ENCODE measurements at places on chromosomes 5 and 9.
A peak's percentile ranks its signal among the peaks of the same experiment; 100 is the strongest.

DNA sequence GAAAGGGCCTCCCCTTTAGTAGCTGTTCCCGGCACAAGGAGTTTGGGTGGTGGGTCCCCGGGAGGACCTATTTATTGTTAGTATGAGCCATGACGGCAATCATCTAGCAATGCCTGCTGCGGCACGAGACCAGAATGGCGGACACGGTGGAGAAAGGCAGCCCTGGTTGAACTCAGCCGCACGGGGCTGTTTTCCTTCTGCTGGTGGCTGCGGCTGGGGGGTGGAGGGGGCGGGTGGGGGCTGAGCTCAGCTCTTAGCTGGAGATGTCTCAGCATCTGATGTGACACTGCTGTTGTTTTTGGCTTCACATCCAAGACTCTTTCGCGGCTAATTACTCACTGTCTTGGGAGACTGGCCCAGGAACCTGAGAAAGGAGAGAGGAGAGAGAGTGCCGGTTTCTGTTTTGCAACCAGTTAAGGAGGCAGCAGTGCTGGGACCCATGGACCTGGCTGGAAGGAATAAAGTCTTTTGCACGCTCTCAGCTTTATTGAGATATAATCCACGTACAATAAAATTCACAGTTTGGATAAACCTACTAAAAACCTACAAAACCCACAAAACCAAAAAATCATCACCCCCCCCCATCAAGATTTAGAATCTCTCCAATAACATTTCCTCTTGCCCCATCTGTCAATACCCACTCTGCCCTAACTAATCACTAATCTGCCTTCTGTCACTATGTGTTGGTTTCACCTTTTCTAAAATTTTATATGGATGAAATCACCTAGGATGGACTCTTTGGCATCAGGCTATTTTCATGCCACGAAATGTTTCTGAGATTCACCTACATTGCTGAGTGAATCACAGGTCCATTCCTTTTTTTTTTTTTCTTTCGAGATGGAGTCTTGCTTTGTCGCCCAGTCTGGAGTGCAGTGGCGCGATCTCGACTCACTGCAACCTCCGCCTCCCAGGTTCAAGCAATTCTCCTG, 81.8 kb upstream of the NEURL1B start:
- DNase-seq = no peak

DNA sequence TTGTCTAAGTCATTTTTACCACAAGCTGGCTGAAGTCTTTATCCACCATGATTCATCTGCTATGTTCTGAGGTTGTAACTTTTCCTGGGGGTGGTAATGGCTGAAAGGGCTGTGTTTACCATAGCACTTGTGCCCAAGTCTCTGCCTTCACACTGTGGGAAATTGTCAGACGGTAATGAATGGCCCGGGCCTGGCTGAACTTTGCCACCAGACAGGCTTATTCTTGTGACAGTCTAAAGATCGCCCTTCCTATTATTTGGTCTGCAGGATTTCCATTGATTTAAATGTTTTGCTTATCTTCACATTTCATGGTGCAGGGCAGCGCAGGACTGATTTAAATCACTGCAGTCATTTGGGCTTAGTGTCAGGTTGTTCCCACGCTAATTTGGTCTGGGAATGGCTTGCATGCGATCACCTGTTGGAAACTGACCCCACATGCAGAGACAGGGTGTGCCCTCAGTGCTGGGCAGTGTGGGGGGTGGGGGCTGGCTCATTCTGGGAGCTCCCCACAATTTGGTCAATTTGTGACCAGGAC, 109.3 kb upstream of the ICE1 start:
- DNase-seq = no peak

DNA sequence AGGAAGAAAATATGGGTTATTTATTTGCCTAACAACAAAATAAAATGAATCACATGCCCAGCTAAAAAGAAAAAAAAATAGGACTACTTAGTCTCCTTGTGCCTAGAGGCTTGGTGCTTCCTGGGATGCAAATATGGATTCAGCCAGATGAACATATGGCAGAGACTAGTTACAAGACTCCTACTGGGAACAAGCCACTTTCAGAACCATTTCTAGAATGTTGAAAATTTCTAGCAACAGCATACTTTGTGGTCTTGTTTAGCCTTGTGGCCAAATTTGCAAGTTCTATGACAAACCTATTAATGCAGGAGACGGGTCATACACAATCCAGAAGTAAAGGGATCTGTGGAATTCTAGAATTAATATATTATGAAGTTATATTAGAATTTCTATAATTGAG, 198.7 kb downstream of the CHSY3 start:
- no peak for DNase-seq

GRCh38 chr9:104774831-104775573, 11.1 kb downstream of the NIPSNAP3B start:
- no peak for DNase-seq

- no peak for DNase-seq
These were observed 208.0 kb downstream of the KCTD16 start for GRCh38 chr5:144378681-144379080.

- DNase-seq = no peak
These were observed 6.3 kb downstream of the PCDH1 start for GRCh38 chr5:141871870-141872269.

DNA sequence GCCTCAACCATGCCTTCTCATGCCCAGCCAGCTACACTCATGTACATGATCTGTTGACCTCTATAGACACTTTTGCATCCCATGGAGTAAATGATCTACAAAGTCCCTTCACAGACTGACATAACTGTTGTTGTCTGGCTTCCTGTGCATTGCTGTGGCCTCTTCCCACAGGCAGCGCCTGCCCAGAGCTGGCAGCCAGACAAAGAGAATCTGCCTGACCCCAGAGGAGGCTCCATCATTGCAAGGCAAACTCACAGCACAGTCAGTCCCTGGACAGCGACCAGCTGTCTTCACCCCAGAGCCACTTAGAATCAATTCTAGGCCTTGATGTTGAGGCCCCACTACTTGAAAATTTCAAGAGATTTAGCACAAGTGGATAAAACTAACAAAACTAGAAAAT, 65.5 kb downstream of the INSYN2B start:
- DNase-seq = no peak

DNA sequence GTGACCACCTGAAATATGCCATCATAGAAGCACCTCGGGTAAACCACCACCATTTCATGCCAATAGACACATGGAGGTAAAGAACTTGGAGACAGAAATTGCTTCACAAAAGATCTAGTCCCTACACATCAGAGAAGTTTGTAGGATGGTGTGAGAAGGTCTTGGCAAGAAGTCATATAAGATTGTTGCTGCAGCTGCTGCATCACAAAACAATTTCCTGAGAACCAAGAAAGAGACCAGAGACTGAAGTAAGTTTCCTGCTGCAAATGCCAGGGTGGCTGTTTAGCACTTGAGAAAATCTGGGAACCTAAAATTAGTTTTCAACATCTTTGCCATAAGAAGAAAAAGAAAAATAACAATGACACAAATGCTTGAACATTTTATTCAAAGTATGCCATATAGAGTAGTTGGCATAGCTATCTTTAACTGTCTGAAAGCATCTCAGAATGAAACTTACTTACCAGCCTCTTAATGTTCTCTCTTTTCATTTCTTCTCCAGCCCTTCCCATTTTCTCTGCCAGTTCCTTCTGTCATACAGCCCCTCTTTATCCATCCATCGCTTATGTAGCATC, 114.3 kb downstream of the KCTD16 start:
- DNase-seq = no peak

DNA sequence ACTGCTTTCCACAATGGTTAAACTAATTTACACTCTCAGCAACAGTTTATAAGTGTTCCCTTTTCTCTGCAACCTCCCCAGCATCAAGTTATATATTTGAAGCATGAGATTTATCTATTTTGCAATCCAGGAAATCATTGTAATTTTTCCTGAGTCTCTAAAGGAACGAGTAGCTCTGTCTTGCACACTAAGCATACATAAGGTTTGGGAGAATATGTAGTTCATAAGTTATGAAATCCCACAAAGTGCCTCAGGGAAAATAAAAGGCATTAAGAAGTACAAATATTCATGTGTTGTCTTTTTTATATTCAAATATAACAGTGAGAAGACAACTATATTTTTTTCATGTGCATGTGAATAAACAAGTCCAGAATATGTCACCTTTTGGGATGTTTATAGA, 377.1 kb upstream of the RORB start:
- no peak for DNase-seq

DNA sequence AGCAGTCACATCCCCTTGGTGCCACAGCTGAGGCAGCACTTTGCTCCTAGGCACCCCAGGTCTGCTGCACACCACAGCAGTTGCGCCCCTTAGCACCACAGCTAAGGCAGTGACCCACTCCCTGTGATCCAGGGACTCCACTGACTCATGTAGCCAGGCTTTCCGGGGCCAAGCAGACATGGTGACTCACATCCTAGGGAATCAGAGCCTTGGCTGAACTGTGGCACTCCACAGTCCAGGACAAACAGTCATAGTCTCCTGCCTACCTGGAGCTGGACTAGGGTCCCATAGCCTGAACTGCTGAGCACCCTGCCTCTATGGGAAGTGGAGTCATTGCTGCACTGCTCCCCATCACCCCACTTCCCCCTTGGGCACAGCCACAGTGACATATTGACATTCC, 338.7 kb downstream of the NPR3 start:
- DNase-seq = no peak

- no peak for DNase-seq
These were observed 10.2 kb downstream of the KCNIP1 start for GRCh38 chr5:170513856-170514525.

- no peak for DNase-seq
These were observed 148.2 kb upstream of the CDKN2B start for GRCh38 chr9:22157276-22157675.

- no peak for DNase-seq
These were observed 35.8 kb downstream of the HINT1 start for GRCh38 chr5:131129306-131129705.

DNA sequence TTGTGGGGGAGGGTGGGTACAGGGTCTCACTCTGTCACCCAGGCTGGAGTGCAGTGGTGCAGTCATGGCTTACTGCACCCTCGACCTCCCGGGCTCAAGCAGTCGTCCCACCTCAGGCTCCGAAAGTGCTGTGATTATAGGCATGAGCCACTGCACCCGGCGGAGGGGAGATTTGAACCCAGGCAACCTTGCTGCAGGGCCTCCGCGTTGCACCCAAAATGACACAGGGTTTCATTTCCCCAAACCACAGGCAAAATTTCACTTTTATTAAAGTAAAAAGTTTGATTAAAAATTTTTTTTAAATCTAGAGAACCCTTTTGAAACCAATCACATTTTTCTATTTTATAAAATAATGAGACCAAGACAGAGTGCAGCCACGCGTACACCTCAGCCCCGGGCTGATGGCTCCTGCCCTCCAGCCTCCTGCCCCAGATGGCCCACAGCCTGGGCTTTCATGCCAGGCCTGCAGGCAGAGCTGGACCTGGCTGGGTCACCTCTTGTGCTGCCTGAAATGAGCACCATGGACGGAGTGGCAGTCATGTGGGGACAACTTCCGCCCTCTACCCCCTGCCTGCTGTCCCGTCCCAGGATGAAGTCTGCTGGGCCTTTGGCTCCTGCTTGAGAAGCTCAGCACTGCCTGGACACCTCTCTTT, 30.5 kb downstream of the USP20 start:
- no peak for DNase-seq

DNA sequence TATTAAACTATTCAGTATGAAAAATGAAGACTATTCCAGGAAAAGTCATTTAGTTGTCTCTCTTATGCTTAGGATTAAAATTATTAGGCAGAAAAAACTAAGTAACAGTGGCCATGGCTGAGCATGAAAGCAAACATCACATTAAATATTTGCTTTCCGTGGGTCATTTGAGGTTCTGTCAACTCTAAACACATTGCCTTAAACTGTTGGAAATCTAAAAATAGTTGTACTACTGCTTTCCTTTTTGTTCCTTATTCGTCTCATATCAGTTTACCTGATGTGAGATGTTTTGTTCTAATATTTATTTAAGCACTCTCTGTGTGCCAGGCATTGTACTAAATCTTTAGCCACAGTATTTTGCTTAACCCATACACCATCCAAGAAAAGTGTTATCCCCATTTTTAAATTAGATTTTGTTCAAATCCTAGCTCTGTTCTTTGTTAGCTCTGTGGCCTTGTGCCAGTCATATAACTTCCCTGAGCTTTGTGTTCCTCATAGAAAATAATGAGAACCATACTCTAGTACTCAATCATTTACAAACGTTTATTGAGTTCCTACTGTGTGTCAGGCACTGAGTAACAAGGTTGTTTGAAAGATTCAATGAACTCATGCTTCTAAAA, 18.7 kb upstream of the ZNF608 start:
- DNase-seq = no peak

DNA sequence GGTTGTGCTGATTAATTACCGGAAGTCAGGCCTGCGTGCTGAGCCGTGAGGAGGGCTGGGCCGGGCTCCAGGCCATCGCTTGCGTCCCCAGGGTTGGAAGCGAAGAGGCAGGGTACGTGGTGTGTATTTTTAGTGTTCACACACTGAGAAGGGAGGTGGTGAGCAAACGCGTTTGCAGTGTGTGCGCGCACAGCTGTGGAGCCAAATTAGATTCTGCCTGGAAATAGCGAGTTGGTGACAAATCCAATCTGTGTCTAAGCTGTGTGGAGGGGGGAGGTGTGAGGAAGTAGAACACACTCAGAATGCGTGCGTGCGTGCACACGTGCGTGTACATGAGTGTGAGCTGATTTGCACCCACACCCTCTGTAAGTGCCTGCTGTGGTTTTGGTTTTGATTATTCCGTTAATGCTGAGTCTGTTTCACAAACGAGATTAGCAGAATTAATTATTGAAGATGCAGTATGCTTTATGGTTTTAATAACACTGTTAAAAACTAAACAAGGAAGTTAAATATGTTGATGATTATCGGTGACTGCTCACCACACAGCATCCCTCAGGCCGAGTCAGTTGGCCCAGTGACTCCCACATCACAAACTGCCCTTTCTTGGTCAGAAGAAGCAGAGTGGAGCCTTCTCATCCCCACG, 111.8 kb upstream of the FCN2 start:
- no peak for DNase-seq

GRCh38 chr5:53677632-53678031, 117.2 kb downstream of the NDUFS4 start:
- DNase-seq = no peak

- no peak for DNase-seq
These were observed 27.7 kb upstream of the ZNF622 start for GRCh38 chr5:16493261-16493660.

DNA sequence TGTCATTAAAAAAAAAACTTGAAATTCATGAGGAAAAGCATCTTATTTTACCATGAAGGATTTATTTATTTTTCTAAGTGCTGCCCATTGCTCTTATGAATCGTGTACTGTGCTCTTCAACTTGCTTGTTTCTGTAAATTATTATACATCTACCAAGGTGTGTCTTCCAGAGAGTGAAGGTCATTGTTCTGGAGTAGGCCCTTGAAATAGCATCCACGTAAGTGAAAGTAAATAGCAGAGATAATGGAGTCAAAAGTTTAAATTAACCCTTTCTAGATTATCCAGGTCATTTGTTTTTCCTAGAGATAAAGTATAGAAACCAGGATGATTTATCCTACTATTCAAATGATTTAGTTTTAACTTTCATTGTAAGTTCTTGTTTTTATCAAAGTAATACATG, 473.1 kb downstream of the DIRAS2 start:
- DNase-seq = peak; percentile 72

- DNase-seq = no peak
These were observed 96.6 kb downstream of the SYK start for GRCh38 chr9:90898228-90898627.

GRCh38 chr9:91176426-91176825, 185.3 kb downstream of the AUH start:
- DNase-seq = no peak

Measured in NCI-H187 treated with DMSO at 0.1 percent for 48 hours (cell line).